Fibroblast of villous mesenchyme (primary cell): ENCODE measurements at places on chromosomes 11 and 22. TPM values are rescaled to one million over a fixed set of nuclear protein-coding genes. Genes with fewer than 3 reads are reported as not detected.

FGF4 gene
- not detected in 2 replicates for total RNA-seq

TMPRSS5 gene
- total RNA-seq: under 0.01 and 0.43 TPM in 2 replicates

EXPH5 gene
- 0.32 and 2.2 TPM in 2 replicates for total RNA-seq

TUBA8 gene
- total RNA-seq: under 0.01 and 0.32 TPM in 2 replicates

SAA4 gene
- not detected in 2 replicates for total RNA-seq

UBQLN3 gene
- 0.43 TPM in 1 of 2 replicates, not detected in the other for total RNA-seq

KCNK4 gene
- under 0.01 TPM in 1 of 2 replicates, not detected in the other for total RNA-seq

RNF215 gene
- total RNA-seq: 19.6 and 20.3 TPM in 2 replicates

TRIM49 gene
- not detected in 2 replicates for total RNA-seq

LRRC56 gene
- total RNA-seq: 0.43 and 0.64 TPM in 2 replicates

HMGXB4 gene
- 20.3 and 22.5 TPM in 2 replicates for total RNA-seq
